Hippocampal formation (tissue), 2 donors: ENCODE measurements at places on chromosomes 2 and 18.

- DNase-seq = no peak
These were observed 306.5 kb upstream of the GULP1 start for GRCh38 chr2:187985195-187985594.

GRCh38 chr18:2641638-2642037, 13.9 kb upstream of the SMCHD1 start:
- no peak for DNase-seq

DNA sequence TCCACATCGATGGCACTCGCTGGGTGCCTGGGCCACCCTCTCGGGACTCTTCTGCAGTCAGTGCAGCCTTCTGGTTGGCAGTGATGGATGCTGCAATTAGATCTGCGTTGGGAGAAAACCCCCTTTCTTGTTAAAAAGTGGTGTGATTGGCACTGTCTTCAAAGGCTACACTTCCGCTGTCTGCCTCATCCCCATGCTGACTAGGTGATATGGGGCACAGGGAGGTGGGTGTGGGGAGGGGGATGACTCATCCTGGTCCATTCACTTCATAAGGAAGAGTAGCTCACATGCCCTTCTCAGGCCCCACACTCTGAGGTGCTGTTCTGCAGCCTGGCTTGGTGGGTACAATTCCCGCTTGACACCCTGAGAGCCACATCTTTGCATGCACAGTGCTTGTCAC, 77.4 kb downstream of the THNSL2 start:
- no peak for DNase-seq

GRCh38 chr18:75065251-75066000, 143.5 kb downstream of the PTGR3 start:
- DNase-seq = no peak

GRCh38 chr2:208297961-208298360, 31.9 kb downstream of the PIKFYVE start:
- DNase-seq = no peak

DNA sequence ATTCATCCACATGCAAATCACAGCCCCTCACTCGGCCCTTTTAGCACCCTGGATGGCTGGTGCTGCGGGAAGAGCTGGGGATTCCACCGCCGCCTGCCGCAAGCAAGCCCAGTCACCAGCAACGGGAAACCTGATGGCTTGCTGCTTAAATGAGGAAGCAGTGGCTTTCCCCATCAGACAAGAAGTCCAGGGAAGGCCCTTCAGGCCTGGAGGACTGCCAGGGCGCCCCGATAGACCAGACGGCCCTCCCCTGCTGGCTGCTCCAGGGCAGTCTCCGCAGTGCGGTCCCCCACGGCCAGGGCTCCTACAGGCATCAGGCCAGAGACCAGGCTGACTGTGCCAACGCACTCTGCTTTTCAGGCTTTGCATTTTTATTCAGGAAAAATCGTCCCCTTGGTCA, 439.1 kb downstream of the EIPR1 start:
- no peak for DNase-seq

DNA sequence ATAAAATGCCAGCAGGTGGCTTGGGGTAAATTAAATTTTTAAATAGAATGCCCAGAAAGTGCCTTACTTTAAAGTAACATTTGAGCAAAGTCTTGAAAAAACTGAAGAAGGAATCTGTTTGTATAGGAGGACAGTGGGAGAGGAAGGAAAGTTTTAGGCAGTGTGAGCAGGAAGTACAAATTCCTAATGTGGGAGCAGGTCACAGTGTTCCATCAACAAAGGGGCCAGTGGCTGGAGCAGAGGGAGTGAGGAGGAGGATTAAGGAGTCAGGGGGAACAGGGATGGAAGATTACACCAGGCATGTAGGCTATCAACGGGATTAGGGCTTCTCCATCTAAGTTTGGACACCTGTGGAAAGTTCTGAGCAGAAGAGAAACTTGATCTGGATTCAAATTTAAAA, 439.2 kb upstream of the REG3G start:
- DNase-seq = no peak

DNA sequence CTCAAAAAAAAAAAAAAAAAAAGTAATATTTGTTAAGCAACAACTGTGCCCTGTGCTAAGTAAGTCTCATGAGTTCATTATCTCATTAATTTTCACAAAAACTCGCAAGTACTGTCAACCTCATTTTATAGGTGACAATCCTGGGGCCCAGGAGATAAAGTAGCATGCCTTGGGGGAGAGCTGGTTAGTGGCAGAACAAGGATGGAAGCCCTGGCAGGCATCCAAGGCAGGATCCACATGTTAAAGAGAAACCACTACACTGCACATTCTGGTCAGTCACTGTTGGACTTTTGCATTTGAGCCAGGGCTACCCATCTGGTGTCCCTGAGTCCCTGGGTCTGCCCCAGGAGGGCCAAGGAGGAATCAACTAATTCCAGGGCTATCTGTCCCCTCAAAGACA, 54.6 kb downstream of the ZFP36L2 start:
- no peak for DNase-seq

DNA sequence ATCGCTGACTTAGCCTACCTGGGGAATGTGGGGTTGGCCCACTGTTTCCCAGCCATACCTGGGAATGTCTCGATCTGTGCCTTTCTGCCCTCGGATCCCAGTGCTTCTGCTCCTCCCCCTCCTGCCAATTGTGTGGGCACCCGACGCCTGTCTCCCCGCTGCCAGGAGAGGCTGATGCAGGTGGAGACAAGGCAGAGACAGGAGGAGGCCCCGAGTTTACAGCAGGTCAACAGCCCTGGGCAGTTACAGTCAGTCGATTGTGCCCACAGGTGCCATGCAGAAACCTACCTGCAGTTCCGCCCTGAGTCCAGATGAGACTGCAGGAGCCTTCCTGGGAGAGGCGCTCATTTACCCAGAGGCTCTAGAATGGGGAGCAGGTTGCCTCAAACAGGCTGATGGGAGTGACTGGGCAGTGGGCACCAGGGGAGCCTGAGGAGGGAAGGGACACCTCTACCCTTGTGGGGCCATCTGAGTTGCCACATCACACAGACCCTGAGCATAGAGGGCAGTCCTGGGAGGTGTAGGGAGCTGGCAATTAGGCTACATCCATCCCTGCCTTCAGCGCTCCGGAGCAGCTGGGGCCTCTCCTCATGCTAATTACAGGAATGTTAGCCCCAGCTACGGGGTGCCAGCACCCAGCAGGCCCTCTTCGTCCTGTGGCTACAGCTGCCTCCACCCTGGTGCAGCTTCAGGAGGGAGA, 300.1 kb downstream of the NDUFA10 start:
- DNase-seq = no peak

- DNase-seq = no peak
These were observed 63.4 kb downstream of the EMX1 start for GRCh38 chr2:72980535-72981217.

DNA sequence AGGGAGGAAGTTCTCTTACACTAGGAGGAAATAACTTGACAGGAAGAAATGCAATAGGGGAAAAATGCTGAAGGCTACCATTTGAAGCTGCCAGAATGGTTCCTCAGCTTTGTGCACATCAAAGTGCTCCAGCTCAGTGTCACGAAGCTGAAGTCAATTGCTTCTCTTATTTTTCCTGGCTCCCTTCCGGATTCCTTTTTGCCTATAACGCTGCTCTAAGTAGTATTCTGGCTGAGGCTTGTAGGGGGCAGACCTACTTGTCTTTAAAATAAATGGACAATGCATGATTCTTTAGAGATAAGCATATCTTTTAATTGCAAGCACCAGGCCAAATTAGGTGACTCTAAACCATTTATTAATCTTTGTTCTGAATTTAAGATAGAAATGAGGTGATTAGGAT, 60.3 kb upstream of the SCN1A start:
- DNase-seq = no peak

DNA sequence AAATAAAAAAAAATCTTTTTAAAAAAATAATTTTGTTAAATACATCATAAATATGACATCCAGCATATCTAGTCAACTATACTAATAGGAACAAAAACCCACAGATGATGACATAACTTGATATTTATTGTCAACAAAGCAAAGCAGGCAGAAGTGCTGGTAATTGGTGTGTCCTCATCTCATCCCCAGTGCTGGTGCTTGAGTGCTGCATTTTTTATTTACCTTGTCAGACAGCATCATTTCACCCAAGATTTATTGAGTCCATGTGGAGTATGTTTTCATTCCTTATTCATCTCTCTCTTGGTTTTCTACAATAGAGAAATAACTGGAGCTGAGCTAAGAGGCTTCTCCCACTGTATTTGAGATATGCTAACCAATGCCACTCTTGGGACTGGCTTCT, 191.6 kb upstream of the SLC14A2 start:
- no peak for DNase-seq

- DNase-seq = no peak
These were observed 54.1 kb upstream of the THOC1 start for GRCh38 chr18:321865-322467.

- no peak for DNase-seq
These were observed 20.6 kb downstream of the DUSP11 start for GRCh38 chr2:73759285-73759764.

GRCh38 chr2:219131327-219131726, 29.3 kb downstream of the NHEJ1 start:
- DNase-seq = no peak

GRCh38 chr2:239657992-239658391, 257.2 kb upstream of the HDAC4 start:
- no peak for DNase-seq
